ENCODE measurements at places on chromosomes 3 and 15.
A peak's percentile ranks its signal among the peaks of the same experiment; 100 is the strongest.

- no peak for DNase-seq
Measured at GRCh38 chr15:49610157-49610918, 10.3 kb downstream of the FAM227B start.

DNA sequence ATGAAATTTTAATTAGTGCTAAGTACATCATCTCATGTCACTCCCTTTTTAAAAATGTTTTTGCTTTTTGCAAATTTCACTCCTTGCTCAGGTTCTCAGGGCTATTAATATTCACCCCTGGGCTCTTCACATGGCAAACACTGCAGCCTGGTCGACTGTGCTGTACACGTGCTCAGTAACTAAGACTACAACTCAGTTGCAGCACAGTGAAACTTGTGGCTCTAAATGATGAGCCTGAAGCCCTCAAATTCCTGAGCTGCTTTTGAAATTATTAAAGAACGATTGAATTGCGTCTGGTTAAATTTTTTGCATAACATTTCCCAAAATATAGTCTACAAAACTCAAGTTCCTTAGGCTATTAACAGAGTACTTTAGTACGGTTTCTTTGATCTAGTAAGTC is 159.3 kb upstream of the C2CD4B start:
- no peak for DNase-seq

DNA sequence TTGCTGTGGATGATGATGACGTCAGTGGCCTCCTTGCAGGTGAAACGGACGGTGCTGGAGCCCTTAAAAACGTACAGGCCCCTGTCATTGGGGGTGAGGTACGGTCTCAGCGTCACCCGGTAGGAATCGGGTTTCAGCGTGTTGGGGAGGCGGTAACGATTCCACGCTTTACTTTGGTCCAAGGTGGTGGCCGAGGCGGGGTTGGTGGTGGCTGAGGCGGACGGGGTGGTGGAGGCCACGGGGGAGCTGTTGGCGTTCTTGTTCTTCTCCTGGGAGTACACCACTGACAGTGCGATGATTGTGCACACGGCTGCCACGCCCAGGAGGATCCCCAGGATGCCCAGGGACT is 8.5 kb downstream of the ANPEP start:
- DNase-seq, result no peak

DNA sequence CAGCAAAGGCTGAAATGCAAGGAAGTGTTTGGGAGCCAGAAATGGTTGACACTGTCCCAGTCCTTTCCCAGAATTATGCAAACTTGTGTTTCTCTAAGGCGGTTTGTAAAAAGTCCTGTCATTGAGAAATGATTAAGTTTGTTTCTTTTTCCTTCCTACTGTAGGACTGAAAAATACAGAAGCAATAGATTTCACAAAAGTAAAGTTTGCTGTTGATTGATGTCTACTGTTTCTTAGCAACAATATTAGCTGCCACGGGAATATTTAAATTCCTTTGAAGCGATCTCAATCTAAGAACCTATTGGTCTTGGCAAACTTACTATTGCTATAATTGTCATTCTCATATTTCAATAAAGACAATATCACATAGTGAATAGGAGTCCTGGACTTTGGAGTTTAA is 100.7 kb upstream of the IL12A start:
- DNase-seq, result no peak

GRCh38 chr3:150150633-150151032 is 179.9 kb upstream of the PFN2 start:
- DNase-seq, result peak; percentile 1
